ENCODE measurements at places on chromosomes 3 and 15. TPM values are rescaled to one million over a fixed set of nuclear protein-coding genes. Genes with fewer than 3 reads are reported as not detected.

ISLR gene
- not detected for total RNA-seq

TMEM158 gene
- total RNA-seq = 3.4 TPM

ABTB1 gene
- total RNA-seq = 6.6 TPM

EXD1 gene
- not detected for total RNA-seq

GOLGA6L9 gene
- 3.8 TPM for total RNA-seq

IGF2BP2 gene
- 165 TPM for total RNA-seq

ZMAT3 gene
- total RNA-seq = 6.1 TPM

Data from foreskin keratinocyte (primary cell).